ENCODE measurements at places on chromosomes 7 and 10.

DNA sequence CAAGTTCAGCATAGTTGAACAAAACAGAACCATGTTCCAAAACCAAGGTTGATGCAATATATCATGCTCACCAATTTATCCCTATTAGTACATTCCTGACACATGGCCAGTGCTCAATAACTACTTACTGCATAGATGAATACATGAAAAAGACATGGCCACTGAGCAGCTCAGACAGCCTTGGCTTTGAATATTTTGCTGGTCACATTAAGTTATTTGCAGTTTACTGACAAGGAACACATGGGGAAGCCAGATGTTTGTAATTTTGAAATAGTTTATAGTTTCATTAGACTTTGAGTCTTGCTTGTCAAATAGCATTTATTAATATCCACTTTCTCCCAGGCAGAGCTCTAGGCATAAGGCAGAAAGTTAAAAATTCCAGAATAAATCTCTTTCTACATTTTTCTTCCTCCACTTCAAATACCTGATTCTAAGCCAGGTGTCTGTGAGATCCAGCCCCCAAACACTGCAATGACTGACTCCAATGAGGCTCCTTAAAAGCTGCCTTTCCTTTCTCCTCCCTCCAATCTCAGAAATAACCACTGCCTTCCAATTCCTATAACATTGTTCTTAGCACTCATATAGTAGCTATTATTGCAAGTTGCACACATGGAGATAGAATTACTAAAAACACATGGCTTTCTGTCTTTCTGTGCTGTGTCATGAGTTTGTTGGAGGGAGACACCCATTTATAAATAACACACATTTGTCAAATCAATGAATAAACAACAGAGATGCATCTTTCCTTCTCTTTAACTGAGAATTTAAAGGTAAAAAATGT, 91.3 kb downstream of the PCGF5 start:
- DNase-seq: peak; percentile 35

DNA sequence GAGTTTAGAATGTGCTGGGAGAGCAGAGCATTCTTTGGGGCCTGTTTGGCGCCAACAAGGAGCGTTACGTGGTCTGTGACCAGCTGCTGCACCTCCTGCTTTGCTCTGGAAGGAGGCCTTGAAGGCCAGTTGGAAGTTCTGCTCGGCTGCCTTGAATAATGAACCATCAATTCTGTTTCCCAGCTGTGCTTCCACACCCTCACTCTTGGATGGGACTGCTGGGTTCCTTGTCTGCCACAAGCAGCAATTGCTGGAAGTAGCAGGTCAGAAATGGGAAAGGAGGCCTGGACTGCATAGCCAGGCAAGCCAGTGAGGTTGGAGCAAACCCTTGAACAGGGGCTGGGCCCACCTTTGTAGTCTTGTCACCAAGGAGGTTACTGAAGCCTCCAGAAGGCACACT, 86.6 kb upstream of the INSYN2A start:
- peak; percentile 6 for DNase-seq

- DNase-seq: no peak
These were observed 9.7 kb downstream of the STAMBPL1 start for GRCh38 chr10:88889559-88890337.

GRCh38 chr10:54710918-54711317, 90.1 kb downstream of the PCDH15 start:
- DNase-seq: no peak

DNA sequence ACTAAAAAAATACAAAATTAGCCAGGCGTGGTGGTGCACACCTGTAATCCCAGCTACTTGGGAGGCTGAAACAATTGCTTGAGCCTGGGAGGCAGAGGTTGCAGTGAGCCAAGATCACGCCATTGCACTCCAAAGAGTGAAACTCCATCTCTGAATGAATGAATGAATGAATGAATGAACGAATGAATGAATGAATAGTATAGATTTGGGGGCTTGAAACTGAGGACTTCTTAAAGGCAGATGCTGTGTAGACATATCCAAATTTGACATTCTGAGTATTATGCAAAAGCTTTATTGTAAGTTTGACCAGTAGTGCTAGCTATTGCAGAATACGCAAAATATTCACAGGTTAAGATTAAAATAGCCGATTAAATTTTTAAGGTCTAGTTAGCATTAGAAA, 30.8 kb upstream of the ST7 start:
- DNase-seq: no peak

- no peak for DNase-seq
These were observed 230.1 kb downstream of the TCERG1L start for GRCh38 chr10:131081376-131081775.

GRCh38 chr10:37760817-37761216, 96.6 kb downstream of the ZNF248 start:
- DNase-seq: no peak

GRCh38 chr7:123198111-123198510, 1.7 kb downstream of the SLC13A1 start:
- DNase-seq: no peak

DNA sequence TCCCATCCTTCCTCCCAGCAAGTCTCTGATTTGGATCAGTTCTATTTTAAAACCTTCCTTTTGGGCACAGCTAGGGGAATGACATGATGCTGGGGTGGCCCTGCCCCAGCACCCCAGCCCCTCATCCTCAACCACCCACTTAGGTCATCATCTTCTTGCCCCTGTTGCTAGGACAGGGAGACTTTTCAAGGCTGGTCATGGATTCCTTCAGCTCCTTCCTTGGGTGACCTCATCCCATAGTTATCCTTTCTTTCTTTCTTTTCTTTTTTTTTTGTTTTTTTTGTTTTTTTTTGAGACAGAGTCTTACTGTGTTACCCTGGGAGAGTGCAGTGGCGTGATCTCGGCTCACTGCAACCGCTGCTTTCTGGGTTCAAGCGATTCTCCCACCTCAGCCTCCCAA, 127.2 kb downstream of the WDFY4 start:
- no peak for DNase-seq

GRCh38 chr7:32293833-32294232, 196.3 kb downstream of the LSM5 start:
- DNase-seq: no peak

GRCh38 chr7:122430710-122431109, 126.2 kb upstream of the FEZF1 start:
- DNase-seq: peak; percentile 18

DNA sequence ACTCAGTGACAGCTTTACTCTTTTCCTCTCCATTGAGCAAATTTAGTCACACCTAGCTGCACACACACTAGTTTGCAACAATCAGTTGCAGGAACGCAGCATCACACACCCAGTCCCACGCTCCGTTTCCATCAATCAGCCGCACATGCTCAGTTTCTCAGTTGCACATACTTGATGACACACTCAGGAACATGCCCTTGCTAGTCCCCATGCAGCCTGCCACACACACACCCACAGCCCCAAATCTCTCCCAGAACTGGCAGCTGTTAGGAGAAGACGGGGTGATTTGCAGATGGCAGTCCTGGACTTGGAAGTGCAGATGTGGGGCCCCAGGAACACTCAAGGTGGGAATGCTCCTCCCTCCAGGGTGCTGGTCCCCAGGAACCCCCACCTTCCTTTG, 7.7 kb downstream of the LBX1 start:
- no peak for DNase-seq

- no peak for DNase-seq
These were observed 521.1 kb upstream of the POT1 start for GRCh38 chr7:125450749-125451148.

DNA sequence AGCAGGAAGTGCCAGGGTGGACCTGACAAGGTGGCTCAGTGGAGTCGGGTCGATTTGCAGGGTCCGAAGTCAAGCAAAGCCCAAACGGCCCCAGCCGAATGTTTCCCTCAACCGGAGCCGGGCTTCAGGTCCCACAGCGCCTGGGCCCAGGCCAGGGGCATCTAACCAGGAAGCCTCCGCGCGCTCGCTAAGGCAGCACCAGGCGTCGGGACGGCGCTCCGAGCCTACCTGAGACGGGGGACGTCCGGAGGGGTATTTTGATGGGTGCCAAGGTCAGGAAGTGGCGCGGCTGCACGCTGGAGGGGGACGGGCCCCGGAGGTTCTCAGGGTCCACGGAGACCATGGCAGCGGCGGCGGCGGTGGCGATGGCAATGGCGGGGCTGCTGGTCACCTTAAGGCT, 51.5 kb downstream of the TCERG1L start:
- no peak for DNase-seq

GRCh38 chr10:21304198-21304597, 221.3 kb downstream of the SKIDA1 start:
- no peak for DNase-seq

DNA sequence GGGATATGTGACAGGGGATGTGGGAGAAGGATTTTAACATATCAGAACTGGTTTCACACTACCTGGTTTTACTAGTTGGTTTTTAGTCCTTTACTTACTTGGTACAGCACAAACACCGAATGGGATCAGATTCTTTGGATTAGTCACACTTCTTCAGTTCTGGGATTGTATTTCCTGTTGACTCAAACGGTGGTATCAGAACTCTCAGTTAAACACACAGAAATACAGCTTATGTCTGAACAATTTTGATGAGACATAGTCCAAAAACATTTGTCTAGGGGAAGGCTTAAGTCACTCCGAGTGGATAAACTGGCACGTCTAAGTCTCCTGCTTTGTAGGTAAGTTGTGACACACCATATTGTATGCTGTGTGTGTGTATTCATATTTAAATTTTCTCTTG, 480.5 kb downstream of the PHTF2 start:
- DNase-seq: peak; percentile 78

GRCh38 chr7:71604818-71605414, 473.0 kb downstream of the GALNT17 start:
- DNase-seq: no peak

- no peak for DNase-seq
These were observed 7.9 kb upstream of the GSDME start for GRCh38 chr7:24764972-24765744.

DNA sequence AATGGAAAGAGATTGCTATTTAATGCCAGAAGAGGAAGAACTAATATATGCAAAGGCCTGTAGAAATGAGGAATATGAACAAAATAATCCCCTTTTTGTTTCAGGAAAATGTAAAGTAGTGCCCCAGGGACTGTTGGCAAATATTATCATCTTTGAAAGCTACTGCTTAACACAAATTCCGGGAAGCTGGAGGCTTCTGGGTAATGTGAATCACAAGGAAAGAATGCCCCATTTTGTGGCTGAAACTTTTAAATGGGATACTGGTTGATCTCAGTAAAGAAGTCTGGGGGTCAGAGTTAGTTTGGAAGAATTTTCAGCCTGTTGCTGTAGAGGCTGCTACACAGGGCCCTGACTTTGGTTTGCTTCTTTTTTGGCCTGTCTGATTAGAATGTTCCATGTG, 141.0 kb downstream of the PTEN start:
- DNase-seq: peak; percentile 36

GRCh38 chr7:74362266-74362665, 73.1 kb downstream of the CLIP2 start:
- no peak for DNase-seq

DNA sequence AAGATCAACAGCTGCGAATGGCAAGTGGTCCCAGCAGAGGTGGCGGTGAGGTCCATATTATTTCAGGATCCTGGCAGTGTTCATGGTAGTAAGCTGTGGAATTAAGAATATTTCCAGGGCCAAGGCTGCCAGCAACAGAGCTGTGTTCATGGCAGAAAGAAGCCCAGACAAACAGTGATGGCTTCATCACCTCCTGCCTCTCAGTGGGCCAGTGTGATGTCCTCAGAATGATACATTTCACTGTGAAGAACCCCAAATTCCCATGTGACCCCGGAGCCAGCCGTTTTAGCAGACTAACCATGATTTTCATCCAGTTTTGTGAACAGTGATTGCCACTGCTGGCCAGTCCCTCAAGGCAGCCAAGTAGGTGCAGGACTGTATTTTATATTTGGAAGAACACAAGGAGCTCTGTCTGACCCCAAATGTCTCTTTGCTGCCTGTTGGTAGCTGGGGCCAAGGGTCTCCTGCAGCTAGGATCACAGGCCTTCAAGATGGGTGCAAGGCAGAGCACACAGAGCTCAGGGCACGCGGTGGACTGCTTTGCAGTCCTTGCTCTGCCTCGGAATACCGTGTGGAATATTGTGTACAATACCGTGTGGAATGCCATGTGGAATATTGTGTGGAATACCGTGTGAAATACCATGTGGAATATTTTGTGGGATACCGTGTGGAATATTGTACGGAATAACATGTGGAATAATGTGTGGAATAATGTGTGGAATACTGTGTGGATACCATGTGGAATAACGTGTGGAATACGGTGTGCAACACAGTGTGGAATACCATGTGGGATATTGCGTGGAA, 132.3 kb upstream of the CHST15 start:
- DNase-seq: no peak

GRCh38 chr10:7952266-7952665, 102.2 kb upstream of the GATA3 start:
- no peak for DNase-seq

DNA sequence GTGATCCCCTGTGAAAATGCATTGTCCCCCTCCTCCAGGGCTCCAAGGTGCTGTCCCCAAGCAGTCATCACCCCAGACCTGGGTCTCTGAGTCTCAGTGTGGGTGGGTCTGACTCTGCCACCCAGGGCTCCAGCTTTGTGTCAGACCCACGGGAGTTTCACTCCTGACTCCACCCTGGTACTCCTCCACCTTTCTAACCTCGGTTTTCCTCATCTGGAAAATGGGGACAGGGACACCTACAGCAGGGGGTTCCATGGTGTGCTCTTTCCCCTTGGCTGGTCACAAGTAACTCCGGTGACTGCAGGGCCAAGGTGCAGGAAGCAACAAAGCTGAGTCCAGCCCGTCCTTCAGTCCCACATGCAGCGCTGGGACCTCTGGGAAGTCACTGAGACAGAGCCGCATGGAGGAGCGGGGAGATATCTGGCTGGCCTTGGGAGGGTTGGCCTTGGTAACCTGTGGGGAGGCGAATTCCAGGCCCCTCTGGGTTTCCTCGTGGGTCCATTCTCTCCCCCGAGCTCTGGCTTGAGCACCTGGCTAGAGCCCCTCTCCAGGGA, 41.8 kb upstream of the RABGEF1 start:
- no peak for DNase-seq

- no peak for DNase-seq
These were observed 329.9 kb upstream of the ZMIZ1 start for GRCh38 chr10:78738861-78739260.

- no peak for DNase-seq
These were observed 52.7 kb upstream of the BTRC start for GRCh38 chr10:101301111-101301731.

DNA sequence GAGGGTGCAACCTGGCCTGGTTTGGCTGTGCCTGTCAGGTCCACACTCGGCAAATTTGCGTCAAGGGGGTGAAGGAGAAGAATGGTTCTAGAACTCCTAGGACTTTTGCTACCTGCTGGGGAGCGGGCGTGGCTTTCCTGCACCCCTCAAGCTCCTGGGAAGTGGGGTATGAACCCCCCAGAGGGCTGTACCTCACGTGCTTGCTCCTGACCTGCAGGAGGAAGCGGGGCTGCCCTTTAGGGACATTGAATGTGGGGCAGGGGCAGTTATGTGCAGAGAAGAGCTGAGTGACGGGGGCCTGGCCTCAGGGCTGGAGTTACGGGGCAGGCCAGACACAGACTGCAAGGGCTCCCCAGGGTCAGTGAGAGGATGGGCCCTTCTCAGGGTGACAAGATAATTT, 61.4 kb upstream of the GNA12 start:
- DNase-seq: no peak

Data from astrocyte of the spinal cord (primary cell).